ENCODE measurements at places on chromosomes 6 and 20.
A peak's percentile ranks its signal among the peaks of the same experiment; 100 is the strongest.

- DNase-seq = no peak
- H3K27me3 ChIP-seq = peaks cover 22% of the 10 kb centered on the region
- H3K27ac ChIP-seq = no peak overlapping the region
- H3K4me3 ChIP-seq = no peak overlapping the region
- H3K4me1 ChIP-seq = no peaks in the 10 kb centered on the region
- no peaks in the 10 kb centered on the region for H3K36me3 ChIP-seq
These were observed 52.5 kb upstream of the CHD6 start for GRCh38 chr20:41670631-41671030.

GRCh38 chr20:25058051-25058846, at the start of gene ACSS1:
Gene ACSS1 (minus strand): TSS chr20:25058139. CDS start chr20:25058102, 37 bp downstream.
- peak within 1 kb of the TSS; percentile 78 for H3K4me3 ChIP-seq
- H3K27me3 ChIP-seq = peaks cover 43% of the 10 kb centered on the region
- DNase-seq = peak; percentile 94
- peaks cover 10% of the 10 kb centered on the region for H3K36me3 ChIP-seq
- peaks cover 38% of the 10 kb centered on the region for H3K4me1 ChIP-seq
- H3K27ac ChIP-seq = peak within 1 kb of the TSS; percentile 70

DNA sequence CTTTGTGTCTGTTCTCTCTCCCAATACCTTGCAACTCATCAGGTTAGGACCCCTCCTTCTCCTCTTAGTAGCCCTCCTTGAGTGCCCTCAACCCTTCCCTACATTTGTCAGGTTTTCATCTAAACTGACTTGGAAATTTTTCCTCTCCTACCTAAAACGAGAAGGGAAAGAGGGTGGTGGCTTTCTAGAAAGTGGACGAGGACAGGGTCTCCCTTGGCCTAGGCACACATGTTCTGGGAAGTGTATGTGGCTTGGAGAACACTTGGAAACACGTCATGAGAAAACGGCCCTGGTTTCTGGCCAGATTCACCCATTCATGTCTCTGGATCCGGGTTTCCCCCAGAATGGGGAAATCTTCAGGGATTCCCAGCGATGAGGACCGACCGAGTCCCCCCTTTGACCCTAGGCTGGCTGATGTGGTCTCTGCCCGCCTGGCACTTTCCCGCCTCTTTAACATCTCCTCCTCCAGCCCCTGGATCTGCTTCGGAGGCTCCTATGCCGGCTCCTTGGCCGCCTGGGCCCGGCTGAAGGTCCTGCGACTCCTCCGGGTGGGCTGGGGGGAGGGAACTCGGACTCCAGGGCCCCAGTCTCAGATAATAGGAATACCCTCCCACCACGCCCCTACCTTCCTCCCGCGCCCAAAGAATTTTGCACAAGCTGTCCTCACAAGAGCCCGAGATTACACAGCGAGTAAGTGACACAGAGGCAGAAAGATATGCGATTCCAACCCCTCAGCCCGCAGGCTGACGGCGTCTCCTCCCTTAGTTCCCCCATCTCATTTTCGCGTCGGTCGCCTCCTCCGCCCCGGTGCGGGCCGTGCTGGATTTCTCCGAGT, 3.0 kb downstream of the PRSS16 start:
- H3K27me3 ChIP-seq = peaks cover 48% of the 10 kb centered on the region
- peaks cover 11% of the 10 kb centered on the region for H3K4me1 ChIP-seq
- no peaks in the 10 kb centered on the region for H3K36me3 ChIP-seq
- DNase-seq = no peak
- H3K27ac ChIP-seq = no peak overlapping the region

DNA sequence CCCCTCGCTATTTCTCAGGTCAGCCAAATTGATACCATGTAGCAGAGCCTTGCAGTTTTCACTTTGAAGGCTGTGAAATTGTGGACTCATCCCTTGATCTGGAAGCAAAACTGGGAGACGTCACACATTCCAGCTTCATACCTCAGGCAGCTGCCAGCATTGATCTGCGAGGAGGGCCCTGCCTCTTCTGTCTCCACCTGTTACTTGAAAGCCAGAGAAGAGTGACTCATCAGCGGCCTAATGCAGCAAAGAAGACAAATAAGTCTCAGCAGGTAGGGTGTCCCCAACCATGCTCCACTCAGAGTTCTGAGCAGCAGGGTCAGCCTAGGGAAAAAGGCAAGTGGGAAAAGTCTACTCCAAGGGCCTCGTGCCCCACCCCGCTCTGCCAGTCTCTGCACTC, 69.4 kb upstream of the BMP2 start:
- no peak for DNase-seq
- H3K4me1 ChIP-seq = no peaks in the 10 kb centered on the region
- H3K27ac ChIP-seq = no peak overlapping the region
- H3K27me3 ChIP-seq = no peaks in the 10 kb centered on the region
- H3K36me3 ChIP-seq = no peaks in the 10 kb centered on the region

DNA sequence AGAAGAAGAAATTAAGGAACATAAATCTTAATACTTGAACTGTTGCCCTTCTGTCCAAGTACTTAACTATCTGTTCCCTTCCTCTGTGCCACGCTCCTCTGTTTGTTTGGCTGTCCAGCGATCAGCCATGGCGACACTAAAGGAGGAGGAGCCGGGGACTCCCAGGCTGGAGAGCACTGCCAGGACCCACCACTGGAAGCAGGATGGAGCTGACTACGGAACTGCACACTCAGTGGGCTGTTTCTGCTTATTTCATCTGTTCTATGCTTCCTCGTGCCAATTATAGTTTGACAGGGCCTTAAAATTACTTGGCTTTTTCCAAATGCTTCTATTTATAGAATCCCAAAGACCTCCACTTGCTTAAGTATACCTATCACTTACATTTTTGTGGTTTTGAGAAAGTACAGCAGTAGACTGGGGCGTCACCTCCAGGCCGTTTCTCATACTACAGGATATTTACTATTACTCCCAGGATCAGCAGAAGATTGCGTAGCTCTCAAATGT, 17.1 kb downstream of the IRF4 start:
- peak overlapping the region; percentile 82 for H3K27ac ChIP-seq
- H3K4me1 ChIP-seq = peaks cover 65% of the 10 kb centered on the region
- no peak for DNase-seq
- peak overlapping the region; percentile 34 for H3K4me3 ChIP-seq
- H3K36me3 ChIP-seq = peaks cover 97% of the 10 kb centered on the region
- H3K27me3 ChIP-seq = no peaks in the 10 kb centered on the region

DNA sequence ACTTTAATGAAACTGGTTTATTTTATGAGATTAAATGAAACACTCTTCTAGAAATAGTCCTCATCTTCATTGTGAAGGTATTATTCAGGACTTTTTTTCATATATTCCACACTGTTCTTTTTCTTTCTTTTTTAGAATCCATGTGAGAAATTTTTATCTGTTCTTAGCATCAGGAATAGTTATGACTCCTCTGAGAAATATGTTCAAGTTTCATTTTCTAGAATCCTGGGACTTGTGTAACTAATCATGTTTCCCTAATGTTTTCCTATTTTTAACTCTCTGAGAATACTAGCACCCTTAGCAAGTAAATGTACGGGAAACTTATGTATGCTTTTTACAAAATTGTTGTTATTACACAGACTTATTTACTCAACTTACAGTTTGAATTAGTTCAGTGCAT, 407.8 kb downstream of the CBLN4 start:
- H3K27ac ChIP-seq = no peak overlapping the region
- H3K4me1 ChIP-seq = no peaks in the 10 kb centered on the region
- no peak overlapping the region for H3K4me3 ChIP-seq

GRCh38 chr6:105880030-105880492, 206.1 kb upstream of the PRDM1 start:
- H3K36me3 ChIP-seq = no peaks in the 10 kb centered on the region
- peak overlapping the region; percentile 25 for H3K27ac ChIP-seq
- DNase-seq = peak; percentile 70
- H3K4me1 ChIP-seq = peaks cover 39% of the 10 kb centered on the region
- H3K4me3 ChIP-seq = peak overlapping the region; percentile 70
- H3K27me3 ChIP-seq = peaks cover 3% of the 10 kb centered on the region

DNA sequence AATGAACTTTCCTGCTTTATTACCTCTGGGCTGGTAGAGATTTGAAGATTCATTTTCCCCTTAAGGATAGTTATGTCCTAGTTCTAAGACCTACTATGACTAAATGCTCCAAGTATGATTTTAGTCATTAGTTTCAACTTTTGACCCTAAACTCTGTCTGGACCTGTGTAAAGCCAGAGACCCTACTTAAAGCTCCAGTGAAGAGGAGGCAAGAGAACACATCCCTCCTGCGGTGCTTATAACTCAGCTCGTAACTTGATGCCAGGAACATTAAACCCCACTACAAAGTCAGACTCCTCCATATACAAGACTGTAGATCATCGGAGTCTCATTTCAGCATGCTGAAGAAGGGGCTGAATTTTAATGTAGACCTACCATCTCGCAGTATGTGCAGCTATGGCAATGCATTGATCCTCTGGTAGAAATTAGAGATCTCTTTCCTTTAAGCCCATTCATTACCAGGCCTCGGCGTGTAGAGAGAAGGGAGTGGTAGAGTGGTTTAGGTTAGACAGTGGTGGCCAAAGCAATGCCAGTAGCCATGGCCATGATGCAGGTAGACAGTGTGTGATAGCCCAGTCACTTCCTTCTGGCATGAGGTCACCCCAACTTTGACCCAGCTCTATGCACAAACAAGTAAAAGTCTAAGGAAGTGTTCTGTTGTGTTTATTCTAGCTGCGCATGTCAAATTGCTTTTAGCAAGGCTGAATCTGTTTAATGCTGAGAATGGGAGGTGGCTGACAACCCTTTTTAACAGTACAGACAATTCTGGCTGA, 34.8 kb upstream of the MYB start:
- H3K27ac ChIP-seq = peak overlapping the region; percentile 86
- no peak overlapping the region for H3K4me3 ChIP-seq
- H3K27me3 ChIP-seq = no peaks in the 10 kb centered on the region
- peaks cover 52% of the 10 kb centered on the region for H3K4me1 ChIP-seq
- peaks cover 5% of the 10 kb centered on the region for H3K36me3 ChIP-seq

- no peaks in the 10 kb centered on the region for H3K27me3 ChIP-seq
- H3K4me3 ChIP-seq = peak overlapping the region; percentile 59
- H3K27ac ChIP-seq = no peak overlapping the region
These were observed 14.3 kb upstream of the MAP1LC3A start for GRCh38 chr20:34544109-34544796.

DNA sequence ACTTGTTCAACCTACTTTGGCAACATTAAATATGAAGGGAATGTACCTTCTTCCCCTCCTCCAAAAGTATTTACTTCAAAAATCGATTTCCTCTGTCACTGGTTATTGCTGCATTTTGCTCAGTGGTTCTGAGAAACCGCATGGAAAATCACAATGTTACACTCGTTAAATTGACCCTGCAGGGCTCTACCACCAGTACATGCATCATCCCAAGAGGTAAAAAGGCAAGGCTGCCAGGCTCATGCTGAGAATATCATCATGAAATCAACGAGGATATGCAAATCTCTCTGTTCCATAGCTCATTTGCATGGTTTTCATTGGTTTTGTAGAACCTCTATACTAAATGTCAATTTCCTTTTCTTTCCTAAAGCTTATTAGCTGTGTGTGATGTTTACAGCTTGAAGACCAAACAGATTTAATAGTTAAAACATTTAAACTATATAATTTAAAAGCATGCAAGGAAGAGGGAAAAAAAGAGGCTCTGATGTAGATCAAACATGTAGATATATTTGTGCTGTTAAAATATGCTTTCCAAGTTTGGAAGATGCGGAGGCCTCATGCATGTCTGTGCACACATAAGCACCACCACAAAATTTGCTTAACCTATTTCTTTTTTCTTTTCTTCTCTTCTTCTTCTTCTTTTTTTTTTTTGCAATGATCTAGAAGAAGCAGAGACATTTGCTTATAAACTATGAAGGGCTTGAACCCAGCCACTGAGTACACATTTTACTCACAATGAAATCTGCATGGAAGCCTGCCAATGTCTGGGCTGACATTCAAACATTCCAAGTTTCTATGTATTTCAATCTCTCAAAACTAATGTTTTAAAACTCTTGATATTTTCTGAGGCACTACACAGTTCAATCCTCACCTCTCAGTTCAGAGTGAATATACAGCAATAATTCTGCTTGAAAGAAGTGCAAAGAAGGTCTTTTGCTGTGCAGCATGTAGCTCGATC, 194.0 kb downstream of the GMPR start:
- no peaks in the 10 kb centered on the region for H3K27me3 ChIP-seq
- no peak overlapping the region for H3K4me3 ChIP-seq
- H3K27ac ChIP-seq = peak overlapping the region; percentile 35
- DNase-seq = no peak
- H3K36me3 ChIP-seq = peaks cover 41% of the 10 kb centered on the region

DNA sequence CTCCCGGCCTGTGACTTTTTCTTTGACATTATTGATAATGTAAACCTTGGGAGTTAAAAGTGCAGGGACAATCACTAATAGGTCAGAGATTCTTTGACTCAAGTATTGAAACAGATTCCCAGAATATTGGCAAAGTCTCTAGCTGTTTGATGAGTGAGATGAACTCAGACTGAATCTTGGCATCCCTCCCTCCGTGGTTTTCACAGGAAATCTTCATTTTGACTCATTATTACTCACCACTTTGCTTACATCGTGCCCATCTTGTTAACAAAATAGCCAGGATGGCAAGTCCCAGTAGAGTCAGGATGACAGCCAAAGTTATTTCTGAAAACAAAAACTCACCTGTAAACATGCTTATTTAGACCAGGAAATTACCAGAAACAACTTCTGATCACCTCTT, 2.0 kb downstream of the TSBP1 start:
- H3K27me3 ChIP-seq = peaks cover 40% of the 10 kb centered on the region
- no peak for DNase-seq
- H3K4me3 ChIP-seq = no peak overlapping the region
- peaks cover 7% of the 10 kb centered on the region for H3K4me1 ChIP-seq
- H3K27ac ChIP-seq = no peak overlapping the region

- DNase-seq = no peak
- no peak overlapping the region for H3K27ac ChIP-seq
- H3K27me3 ChIP-seq = peaks cover 3% of the 10 kb centered on the region
- no peaks in the 10 kb centered on the region for H3K4me1 ChIP-seq
- no peak overlapping the region for H3K4me3 ChIP-seq
- H3K36me3 ChIP-seq = no peaks in the 10 kb centered on the region
These were observed 18.8 kb upstream of the SIRPA start for GRCh38 chr20:1876217-1876921.

DNA sequence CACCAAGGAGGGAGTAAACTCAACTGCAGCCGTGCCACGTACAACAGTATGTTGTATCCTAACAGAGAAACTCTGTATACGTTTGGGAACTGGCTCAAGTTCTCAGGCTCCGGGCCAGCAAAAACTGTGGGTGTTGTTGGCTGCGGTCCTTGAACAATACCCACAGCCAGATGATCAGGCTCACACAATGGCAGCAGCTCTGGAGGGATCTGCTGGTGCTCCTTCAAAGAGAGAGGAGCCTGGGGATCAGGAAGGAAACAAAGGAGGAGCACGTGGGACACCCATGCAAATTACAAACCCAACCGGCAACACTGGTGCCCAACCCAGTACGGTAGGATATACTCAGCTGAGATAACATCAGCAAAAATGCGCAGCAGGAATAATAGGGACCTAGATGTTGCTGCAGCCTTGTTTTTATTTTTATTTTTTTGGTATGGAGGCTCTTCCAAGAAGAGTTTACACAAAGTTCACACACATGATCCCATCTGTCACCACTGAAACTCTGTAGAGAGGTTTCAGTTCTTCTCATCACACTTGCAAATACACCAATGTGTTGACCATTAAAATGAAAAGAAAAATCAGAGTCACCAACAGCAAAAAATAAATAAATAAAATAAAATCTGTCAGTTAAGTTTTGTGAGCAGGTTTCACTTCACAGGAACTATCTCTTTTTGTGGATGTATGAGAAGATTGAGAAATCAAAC, 41.2 kb upstream of the PDE10A start:
- H3K4me1 ChIP-seq = no peaks in the 10 kb centered on the region
- H3K27me3 ChIP-seq = no peaks in the 10 kb centered on the region
- H3K36me3 ChIP-seq = no peaks in the 10 kb centered on the region
- H3K4me3 ChIP-seq = no peak overlapping the region
- DNase-seq = no peak

GRCh38 chr6:37650071-37650481, 47.6 kb downstream of the MDGA1 start:
- H3K4me3 ChIP-seq = no peak overlapping the region
- no peak overlapping the region for H3K27ac ChIP-seq
- H3K4me1 ChIP-seq = peaks cover 14% of the 10 kb centered on the region
- H3K27me3 ChIP-seq = peaks cover 18% of the 10 kb centered on the region
- peaks cover 12% of the 10 kb centered on the region for H3K36me3 ChIP-seq
- no peak for DNase-seq

Measured in activated CD4-positive, alpha-beta T cell treated with anti-CD3 and anti-CD28 coated beads, Interleukin-2, amount 10 ng/mL, durations not matched to agents 24 days and 14 days (primary cell).